ENCODE measurements at places on chromosomes 16 and 17.

- DNase-seq, result no peak
These were observed 526 bp downstream of the ZZEF1 start for GRCh38 chr17:4142107-4142900.

- peak; percentile 86 for DNase-seq
These were observed 863.5 kb downstream of the KCNJ2 start for GRCh38 chr17:71032746-71033273.

GRCh38 chr17:72523491-72523890, 402.7 kb downstream of the SOX9 start:
- no peak for DNase-seq

DNA sequence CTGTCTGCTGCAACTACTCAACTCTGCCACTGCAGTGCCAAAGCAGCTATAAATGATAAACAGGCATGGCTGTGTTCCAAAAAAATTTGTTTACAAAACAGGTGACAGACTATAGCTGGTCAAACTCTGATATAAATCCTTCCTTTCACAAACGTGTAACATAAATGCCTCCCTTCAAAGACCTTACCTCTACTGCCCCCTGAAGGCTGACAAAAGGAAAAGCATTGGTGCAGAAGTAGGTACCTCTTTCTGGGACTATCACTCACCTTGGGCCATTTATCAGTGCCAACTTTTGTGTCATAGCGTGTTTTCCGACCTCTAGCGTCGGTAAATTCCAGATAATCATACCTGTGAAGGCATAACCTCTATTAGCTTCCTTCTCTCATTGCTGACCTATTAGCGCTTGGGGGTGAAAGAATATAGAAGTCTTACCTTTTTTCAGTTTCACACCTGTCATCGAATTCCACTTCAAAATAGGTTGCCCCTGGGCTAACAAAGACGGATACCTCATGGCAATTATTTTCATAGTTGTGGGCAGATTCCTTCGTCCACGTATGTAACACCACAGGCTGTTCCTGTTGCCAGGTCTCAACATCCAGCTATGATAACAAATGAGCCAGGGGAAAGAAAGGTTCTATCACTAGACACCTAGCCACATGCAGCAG, 67.9 kb downstream of the ZZEF1 start:
- peak; percentile 58 for DNase-seq

DNA sequence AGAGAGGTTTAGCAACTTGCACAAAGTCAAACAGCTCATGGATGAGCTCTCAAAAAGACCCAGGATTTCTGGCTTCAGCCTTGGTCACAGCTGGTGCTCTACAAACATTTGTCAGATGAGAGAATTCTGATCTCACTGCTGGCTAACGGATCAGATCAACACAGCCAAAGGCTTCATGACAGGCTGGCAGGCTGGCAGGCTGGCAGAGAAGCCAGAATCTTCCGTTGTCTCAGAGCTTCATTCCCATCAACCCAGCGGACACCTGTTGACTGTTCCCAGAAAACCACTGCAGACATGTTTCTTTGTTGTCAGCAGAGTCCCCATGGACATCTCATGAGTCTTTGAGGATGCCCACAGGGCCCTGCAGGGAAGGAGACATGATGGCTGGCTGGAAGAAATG, 303.8 kb upstream of the ASIC2 start:
- DNase-seq, result no peak

- no peak for DNase-seq
These were observed 115.1 kb upstream of the TOB1 start for GRCh38 chr17:50981279-50981678.

DNA sequence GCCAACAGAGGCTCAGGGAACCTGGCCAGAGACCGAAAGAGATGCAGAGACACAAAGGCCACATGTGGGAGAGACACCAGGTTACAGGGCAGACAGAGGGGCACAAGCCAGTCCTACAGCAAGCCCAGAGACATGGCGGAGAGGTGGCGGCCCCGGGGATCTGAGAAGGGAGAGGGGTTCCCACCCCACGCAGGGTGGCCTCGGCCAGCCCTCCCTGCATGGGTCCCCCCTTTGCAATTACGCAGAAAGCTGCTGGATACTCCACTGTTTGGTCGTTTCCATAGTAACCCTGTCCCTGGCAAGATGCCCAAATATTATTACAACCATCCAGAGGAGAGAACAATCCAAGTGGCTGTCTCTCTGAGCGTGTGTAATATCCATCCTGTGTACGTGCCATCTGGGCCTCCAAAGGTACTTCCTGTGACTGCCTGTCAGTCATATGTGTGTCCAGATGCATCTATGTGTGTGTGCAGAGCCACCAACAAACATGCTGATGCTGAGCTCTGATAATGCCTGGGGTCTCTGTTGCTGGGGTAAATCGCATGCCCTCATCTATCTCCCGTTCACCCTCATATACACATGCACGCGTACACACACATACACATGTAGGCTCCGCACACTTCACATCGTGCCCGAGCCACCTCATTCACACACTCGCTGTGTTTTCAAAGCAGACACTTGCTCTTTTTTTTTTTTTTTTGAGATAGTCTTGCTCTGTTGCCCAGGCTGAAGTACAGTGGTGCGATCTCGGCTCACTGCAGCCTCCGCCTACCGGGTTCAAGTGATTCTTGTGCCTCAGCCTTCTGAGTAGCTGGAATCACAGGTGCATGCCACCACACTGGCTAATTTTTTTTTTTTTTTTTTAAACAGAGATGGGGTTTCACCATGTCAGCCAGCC, 5.5 kb downstream of the PCGF2 start:
- DNase-seq, result peak; percentile 98

DNA sequence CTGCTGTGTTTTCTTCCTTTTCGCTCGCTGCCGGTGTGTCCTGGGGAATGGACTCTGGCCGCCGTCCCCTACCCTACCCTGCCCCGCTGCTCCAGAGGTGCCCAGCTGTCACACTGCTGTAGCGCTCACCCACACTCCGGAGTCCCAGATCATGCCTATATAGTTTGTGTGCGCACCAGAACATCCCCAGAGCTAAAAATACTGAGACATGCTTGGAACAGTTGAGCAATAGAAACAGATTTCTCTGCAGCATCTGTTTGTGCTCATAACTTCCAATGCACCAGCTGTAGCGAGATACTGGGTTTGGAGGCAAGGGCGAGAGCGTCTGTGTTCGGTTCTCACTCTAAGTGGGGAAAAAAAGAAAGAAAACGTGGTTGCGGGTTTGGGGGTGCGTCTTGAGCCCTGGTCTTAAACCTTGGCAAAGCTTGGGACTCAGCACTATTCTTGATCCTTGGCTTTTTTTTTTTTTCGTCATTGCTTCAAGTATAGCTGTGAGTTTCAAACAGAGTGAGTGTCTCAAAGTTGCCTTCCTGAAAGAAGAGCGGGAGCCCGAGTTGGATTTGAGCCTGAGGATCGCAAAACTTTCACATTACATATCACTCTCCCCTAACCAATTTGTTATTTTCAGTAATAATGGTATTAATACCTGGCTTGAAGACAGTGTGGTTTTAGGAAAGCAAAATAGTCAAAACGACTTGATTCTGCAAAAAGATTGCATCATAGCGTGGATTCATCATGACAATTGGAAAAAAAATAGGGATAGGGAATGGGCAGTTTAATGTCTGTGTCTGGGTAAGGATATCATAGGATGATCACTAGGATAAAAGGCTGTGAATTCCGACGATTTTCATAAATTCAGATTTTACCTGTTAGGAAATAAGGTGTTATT, 621 bp downstream of the KCNJ2 start:
- peak; percentile 66 for DNase-seq

GRCh38 chr16:70746040-70746707, 54.8 kb downstream of the VAC14 start:
- no peak for DNase-seq

DNA sequence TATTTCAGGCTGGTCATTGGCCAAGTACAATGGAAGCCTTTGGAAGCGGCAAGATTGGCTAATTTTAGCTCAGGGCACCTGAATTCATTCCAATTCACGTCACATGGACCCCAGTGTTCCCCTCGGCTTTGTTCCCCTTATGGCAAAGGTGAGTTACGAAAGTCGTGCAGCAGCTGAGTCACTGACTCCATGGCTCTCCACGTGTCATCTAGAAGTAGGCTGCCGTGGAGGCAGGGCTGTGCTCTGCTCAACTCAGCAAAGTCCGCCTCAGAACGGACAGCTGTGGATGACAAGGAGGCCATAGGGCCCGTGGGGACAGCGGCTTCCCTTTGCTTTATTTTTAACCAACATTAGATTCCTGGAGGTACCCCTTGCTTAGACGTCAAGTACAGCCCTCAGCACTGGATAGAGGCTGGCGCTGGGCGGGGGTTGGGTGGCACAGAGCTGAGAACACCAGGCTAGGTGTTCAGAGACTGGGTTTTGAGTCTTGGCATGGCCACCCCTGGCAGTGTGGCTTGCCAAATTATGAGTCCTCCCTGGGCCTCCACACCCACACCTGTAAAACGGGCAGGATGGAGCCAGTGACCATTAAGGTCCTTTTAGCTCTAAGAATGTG, 23.6 kb downstream of the ADAD2 start:
- DNase-seq, result no peak

DNA sequence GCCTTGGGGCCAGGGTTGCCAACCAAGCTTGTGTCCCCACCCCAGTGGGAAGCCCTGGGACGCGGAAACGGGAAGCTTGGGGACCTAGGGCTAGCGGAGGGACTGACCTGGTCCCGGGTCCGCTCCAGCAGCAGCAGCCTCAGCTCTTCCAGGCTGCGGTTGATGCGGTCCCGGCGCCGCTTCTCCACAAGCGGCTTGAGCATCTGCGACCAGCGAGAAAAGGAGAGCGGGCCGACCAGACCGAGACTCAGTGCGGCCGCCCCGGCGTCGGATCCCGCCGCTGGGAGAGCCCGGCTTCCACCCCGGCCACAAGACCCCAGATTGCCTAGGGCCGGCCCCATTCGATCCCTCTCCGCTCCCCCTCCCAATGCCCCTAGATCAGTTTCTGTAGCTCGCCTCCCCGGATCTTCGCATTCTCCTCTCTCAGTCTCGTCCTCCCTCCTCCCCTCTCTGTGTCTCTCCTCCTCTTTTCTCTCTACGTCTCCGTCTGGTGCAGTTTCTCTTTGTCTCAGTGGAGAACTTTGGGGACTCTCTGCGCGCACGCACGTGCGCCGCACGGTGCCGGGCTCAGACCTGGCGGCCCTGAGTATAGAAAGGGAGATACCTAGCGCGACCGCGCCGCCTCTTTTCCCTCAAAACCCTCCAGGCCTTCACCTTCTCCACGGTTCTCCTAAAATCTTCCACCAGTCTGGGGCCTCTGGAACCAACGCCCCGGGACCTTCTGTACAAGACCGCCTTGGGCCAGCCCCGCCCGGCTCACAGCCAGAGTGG, 797 bp downstream of the HES7 start:
- DNase-seq, result peak; percentile 66

DNA sequence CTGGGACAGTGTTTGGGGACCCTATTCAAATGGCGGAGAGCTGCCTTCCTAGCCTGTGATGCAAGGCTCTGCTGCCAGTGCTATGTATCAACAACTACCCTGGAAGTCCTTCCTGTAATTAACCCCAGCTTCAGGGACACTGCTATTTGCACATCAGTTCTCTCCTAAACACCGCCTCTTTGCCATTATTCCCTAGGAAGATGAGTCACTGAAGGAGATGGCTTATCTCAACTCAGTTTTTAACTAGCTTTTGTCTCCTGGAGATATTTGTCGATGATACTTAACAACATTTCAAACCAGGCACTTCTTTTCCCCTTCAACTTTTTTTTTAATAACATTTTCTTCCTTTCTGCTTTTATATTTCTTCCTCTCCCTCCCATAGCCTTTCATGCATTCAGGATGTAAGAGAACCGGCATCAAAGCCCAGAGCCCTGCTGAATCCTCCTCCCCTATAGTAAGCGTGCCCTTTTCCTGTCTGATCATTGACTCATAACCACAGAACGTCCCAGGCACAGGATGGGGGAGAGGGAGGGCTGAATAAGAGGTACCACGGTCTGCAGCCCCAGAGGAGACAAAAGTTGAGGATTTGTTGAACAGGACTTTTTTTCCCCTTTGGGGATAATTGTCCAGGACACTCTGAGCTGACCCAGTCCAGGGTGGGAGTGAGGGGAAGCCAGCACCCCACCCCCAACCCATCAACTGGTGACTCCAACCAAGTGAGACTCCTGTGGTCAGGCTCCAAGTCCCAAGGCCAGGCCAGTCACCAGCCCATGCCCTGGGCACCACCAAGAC, 387.8 kb upstream of the SALL1 start:
- no peak for DNase-seq

DNA sequence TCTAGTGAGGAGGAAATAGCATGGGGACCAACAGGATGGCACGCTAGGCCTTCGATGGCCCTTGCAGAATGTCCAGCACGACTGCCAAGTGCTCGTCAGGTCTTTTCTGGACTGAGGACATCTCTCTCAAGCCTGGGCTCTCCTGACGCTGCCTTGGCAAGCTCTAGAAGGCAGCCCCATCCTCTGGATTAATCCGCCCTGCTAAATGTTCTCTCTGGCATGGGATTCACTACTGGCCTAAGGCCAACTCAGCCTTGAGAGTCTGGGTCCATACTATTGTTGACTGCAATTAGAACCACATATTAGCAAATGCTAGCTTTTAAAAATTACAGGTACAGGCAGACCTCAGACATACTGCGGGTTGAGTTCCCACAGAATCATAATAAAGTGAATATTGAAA, 2.5 kb upstream of the CEP295NL start:
- DNase-seq, result no peak

GRCh38 chr17:36629252-36629847, 28.0 kb downstream of the MRM1 start:
- DNase-seq, result peak; percentile 92

DNA sequence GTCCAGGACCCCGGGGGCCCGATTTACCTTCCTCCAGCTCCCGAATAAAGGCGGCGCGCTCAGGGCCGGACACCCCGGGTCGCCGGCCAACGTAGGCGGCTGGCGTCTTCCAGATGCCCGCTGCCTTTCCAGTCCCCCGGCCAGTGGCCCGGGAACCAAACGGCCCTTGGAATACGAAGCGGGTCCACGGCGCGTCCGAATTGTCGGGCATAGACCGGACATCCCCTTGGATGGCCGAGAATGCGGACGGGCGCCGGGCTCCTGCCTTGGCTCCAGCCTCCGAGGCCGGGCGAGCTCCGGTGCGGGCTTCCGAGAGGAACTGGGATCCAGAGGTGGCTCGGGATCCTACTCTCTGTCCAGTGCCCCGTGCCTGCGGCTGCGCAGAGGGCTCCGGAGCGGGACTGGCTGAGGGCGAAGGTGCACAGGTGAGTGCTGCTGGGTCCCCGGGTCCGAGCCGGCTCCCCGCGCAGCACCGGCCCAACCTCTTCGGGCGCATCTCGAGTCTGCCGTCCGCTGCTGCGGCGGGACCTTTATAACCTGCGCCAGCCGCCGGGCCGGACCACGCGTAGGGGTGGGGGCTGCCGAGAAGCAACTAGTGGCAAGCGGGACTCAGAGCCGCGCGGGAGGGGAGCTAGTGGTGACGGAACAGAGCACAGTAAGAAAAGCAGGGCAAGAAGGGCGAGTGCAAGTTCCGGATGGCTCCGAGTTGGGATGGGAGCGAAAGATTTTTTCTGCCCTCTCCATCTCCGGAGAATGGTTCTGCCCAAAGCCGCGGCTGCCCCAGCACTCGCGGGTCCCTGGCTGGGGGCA, at the start of gene HAP1:
TSS of gene HAP1 (minus strand) at position 505 of the 810 bp plus-strand sequence. CDS start at position 496, 9 bp downstream.
- peak; percentile 78 for DNase-seq
